ENCODE measurements at places on chromosomes 6 and 20.

DNA sequence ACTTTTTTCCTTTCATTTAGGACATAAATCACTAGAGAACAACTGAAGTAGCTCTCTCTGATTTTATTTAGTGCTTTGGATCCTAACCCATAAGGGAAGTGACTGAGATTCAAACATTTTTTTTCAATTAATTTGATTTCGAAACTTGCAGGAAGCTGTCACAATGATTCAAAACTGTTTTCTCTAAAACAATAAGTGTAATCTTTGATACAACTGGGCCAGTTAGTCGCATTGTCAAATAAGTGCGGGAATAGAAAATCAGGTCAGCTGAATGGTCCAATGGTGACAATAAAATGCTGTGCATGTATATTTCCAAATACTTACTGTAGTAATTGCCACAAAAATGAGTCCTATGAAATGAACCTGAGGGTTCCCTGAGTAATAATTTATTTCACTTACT is 930.8 kb downstream of the TFAP2A start:
- DNase-seq, result no peak

- no peak for DNase-seq
Observed at GRCh38 chr20:4141291-4142240, 126.2 kb upstream of the RNF24 start.

DNA sequence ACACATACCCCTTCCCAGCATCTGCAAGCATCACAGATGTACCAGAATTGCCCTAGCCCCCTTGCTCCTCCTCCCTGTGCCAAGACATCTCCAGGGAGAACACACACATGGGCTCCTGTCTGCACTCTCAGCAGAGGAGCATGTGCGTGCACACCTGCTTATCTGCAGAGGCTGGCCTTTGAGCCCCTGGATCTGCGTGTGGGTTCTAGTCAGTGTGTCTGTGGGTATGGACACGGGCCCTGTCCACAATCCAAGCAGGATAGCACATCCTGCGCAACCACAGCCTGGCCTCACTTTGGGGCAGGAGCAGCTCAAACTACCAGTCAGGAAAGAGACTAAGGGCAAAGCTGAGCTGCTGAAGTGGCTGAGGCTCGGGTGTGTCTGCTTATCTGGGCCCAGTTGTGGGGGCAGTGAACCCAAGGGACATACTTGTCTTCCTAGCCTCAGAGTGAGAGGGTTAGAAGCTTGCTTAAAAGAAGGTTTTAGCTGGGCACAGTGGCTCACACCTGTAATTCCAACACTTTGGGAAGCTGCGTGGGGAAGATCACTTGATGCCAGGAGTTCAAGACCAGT is 41.0 kb downstream of the HM13 start:
- DNase-seq, result no peak

GRCh38 chr20:47605673-47606413 is 104.2 kb downstream of the NCOA3 start:
- DNase-seq, result no peak

- DNase-seq, result no peak
Observed at GRCh38 chr20:40848526-40848925, 159.5 kb upstream of the MAFB start.

- DNase-seq, result no peak
Observed at GRCh38 chr20:9202420-9203080, 133.7 kb downstream of the PLCB4 start.

DNA sequence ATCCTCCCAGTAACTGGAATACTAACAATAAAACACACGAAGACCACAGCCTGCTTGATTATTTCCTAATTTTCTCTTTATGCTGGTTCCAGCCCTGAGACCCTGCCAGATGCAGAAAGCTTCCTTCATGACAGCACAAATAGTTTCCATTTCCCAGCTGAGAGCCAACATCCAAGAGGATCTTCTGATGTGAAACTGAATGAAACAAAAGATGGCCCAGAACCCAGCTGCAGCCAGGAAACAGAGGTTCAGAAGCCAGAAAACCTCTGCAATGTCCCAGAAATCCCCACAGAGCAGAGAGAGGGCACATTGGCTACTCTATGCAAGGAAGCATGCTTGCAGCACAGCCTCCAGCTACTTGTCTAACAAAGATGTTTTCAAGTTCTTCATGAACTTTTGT is 61.8 kb upstream of the PLEKHG1 start:
- no peak for DNase-seq

DNA sequence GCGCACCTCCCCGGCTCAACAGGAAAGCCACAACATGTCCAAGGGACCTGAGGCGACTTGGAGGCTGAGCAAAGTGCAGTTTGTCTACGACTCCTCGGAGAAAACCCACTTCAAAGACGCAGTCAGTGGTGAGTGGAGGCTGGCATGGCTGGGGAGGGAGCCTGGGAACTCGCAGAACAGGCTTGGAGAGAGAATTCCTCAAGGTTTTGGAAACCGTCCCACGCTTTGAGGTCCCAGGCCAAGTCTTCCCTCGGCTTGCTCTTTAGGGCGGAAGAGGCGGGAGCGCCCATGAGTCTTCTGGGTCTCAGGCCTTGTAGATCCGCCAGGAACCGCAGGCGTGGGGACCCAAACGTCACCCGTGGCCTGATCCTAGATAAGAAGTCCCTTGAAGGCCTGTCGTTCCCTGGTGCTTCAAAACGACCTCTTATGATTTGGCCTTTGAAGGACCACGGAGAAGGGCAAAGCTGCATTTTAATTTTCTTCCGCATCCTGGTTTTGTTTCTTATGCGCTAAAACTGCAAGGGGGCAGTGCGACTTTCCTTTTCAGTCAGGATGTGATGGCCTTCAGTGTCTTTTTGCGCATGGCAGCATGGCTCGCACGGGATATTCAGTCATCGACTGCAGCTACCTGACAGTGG is 2.0 kb downstream of the LAMP5 start:
- DNase-seq, result peak; percentile 51

DNA sequence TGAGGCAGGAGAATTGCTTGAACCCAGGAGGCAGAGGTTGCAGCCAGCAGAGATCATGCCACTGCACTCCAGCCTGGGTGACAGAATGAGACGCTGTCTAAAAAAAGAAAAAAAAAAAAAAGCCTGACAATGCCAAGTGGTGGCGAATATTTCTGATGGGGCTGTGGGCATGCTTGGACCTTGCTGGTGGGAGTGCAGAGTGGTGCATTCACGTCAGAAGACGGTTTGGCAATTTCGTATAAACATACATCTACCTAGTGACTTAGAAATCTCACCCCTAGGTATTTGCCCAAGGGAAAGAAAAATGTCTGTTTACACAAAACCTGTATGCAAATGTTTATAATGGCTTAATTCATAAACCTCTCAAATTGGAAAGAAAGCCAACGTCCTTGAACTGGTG is 33.6 kb downstream of the CTCFL start:
- DNase-seq, result no peak

DNA sequence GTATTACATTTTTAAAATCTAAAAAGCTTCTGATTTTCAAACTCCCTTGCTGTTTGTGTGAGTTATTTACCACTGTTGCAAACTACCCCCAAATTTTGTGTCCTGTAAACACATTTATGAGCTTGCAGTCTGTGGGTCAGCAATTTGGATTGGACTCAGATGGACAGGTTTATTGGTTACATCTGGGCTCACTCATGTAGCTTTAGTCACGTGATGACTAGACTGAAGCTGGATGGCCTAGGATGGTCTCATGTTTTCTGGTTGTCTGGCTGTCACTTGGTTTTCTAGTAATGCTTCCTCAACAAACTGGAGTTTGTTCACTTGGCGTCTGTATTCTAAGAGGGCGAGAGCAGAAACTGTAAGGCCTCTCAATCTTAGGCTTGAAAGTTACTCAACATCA is 12.2 kb upstream of the C6orf58 start:
- DNase-seq, result no peak

- DNase-seq, result no peak
Observed at GRCh38 chr6:135144673-135145062, 36.4 kb upstream of the MYB start.
